Ovary (tissue), 10 donors: ENCODE measurements at places on chromosomes 7 and 10. TPM values are rescaled to one million over a fixed set of nuclear protein-coding genes. Genes with fewer than 3 reads are reported as not detected.
A peak's percentile ranks its signal among the peaks of the same experiment; 100 is the strongest.

- DNase-seq, result no peak
These were observed 30.4 kb downstream of the DDC start for GRCh38 chr7:50534690-50535290.

DNA sequence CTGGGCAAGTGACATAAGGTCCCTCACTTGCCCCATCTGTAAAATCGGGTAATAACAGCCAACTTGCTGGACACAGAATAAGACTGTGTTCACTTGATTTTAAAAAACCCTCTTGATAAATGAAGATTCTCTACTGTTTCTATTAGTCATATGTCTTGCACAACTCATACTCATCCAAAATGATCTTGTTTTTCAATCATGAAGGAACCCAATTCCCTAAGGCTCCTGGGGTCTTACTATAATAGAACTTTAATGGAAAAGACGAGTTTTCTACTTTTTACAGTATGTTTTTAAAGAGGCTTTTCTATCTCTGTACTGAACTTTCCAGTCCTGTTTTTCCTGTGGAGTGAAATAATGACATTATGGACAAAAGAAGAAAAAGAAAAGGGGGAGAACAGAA lies 103.8 kb downstream of the ARID5B start:
- DNase-seq, result no peak

DNA sequence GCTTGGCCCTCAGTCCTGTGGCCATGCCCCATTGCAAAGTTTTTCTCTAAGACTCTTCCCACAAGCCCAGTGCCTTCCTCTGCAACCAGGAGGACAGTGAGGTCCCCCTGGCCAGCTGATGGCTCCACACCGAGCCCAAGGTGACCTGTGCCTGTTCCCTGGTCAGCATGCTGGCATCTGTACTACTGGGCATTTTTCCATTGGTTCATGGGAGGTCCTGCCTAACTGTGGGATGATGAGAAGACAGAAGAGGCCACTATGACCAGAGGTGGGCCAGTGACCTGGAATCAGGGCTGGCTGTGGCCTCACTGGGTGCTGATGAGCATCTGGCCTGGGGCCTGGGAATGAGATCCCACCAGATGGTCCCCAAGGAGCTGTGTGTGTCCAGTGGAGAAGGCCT lies 20.2 kb downstream of the CALML3 start:
- DNase-seq, result peak; percentile 7

Gene PDZD7
- total RNA-seq, result 0.74 TPM

Gene CLDN12
- 30.3 TPM for total RNA-seq

Gene PDE6C
- total RNA-seq, result not detected
